Activated CD8-positive, alpha-beta memory T cell treated with anti-CD3 and anti-CD28 coated beads for 48 hours (primary cell): ENCODE measurements at places on chromosomes 5 and 9.

DNA sequence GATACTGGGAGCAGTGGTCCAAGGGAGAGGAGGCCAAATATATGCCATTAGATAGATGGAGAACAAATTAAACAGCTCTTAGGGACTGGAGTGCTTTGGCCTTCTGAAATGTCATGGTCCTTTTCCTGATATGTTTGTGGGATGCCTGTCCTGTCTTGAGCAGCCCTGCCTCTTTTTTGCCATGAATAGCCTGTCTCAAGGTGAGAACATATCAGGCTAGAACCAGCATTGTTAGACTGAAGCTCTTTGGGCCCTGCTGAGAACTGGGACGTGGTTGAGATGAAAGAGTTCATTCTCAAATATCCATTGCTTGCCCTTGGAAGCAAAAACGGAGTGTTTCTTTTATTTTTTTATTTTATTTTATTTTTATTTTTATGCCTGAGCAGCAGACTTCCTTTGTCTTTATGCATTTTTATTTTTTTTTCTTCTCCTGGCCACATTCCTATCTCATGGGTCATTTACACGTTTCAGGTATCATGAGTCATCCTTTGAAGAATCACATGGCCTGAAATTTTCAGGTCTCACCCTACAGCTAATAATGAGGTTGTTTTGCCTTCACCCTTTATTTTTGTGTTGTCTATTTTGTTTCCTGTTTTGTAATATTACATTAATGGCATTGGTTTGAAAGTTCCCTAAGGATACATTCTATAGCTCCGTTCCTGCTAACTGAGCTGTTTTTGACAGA lies 371.4 kb downstream of the PSAT1 start:
- DNase-seq = no peak

- peak; percentile 49 for DNase-seq
These were observed 55.6 kb upstream of the LMX1B start for GRCh38 chr9:126558051-126558665.

- DNase-seq = no peak
These were observed 38.6 kb upstream of the SMC5 start for GRCh38 chr9:70220216-70220615.

DNA sequence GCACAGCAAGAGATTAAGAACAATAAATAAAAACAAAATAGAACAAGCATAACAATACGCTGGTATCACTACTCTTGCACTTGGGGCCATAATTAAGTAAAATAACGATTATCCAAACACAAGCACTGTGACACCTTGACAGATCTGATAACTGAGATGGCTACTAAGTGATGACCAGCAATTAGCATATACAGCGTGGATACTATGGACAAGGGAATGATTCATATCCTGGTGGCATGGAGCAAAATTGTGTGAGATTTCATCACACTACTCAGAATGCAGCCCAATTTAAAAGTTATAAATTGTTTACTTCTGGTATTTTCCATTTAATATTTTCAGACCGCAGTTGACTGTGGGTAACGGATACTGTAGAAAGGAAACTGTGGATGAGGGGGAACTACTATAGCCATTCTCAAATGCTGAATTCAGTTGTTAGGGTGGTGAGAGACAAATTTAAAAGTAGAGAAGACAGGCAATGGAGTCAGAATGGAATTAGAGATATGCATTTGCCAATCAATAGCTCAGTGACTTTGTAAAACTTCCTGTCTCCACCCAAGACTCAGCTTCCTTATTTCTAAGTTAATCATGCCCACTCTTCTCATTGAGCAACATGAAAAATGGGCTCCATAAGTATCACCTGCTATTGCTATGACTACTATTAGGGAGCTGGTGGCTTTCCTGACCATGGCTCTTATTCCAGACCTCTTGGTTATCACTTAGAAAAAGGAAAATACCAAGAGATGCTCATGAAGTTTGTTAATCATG lies 300.8 kb downstream of the TRIM32 start:
- no peak for DNase-seq

DNA sequence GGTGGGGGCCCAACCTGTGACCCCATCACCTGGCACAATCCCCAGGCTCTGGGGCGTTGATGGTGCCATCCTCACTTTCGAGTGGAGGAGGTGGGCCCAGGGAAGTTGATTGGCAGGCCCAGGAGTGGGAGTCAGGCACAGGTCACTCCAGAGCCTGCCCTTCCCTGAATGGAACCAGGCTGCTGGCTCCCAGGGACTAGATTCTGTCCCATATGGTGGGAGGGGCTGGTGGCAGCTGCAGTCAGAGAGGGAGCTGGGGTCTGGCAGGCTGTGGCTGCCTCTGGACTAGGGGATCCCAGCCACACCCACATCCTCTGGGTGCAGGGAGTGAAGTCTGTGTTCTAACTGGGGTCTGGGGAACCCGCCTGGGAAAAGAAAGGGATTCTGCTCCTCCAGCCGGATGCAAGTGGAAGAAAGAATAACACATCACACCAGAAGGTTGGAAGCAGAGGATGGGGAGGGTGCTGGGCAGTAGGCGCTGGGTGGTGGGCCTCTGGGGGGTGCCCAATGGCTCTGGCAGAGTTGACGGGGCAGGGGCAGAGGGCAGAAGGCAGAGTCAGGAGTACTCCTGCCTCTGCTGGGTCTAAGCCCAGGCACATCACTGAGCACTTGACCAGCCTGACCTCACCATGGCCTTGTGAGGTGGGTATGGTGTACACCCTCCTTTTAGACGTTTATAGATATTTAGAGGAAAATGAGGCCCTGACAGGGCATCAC lies 25.8 kb downstream of the CEL start:
- no peak for DNase-seq
